Activated naive CD4-positive, alpha-beta T cell treated with anti-CD3 and anti-CD28 coated beads, Interleukin-2, amount 50 U/mL, for 72 hours (primary cell): ENCODE measurements at places on chromosomes 2 and 18.

DNA sequence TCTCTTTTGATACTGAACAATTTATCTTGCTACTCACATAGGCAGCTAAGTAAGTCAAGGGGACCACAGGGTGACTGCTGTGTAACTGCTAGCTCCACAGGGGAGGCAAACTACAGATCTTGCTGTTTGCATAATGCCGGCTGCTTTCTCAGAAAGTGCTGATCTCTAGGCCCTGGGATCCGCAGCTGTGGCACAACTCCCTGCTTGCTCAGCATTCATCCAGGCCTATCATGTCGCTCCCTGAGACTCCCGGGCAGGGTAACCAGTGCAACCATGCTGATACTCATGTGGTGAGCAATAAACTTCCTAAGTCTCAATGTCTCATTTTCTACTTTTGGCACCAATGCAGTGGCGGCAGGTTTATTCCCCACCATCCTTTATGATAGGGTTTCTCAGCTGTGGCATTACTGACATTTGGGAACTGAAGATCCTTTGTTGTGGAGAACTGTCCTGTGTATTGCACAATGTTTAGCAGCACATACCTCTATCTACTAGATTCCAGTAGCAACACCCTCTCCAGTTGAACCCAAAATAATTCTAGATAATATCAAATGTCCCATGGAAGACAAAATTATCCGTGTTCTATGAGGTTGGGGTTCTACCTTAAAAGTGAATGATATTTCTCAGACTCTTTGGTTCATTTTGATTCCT lies 1101.3 kb downstream of the LRP1B start:
- DNase-seq: no peak

DNA sequence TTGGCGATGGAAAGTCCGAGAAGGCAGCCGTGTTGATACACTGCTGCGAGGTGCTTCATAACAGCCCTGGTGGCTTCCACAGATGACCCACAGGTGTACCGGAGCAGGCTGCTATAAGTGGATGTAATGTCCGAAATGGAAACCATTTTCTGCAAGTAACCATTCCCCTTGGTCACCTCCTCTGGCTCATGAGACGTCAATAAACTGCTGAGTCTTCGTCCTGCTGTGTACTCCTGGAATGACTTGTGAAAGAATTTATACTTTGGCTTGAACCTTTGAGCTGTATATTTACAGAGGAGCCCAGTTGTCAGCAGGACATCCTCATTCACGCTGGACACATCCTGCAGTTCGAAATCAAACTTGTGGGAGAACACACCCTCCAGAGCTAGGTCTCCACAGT lies 14.4 kb downstream of the NLRC4 start:
- DNase-seq: no peak

DNA sequence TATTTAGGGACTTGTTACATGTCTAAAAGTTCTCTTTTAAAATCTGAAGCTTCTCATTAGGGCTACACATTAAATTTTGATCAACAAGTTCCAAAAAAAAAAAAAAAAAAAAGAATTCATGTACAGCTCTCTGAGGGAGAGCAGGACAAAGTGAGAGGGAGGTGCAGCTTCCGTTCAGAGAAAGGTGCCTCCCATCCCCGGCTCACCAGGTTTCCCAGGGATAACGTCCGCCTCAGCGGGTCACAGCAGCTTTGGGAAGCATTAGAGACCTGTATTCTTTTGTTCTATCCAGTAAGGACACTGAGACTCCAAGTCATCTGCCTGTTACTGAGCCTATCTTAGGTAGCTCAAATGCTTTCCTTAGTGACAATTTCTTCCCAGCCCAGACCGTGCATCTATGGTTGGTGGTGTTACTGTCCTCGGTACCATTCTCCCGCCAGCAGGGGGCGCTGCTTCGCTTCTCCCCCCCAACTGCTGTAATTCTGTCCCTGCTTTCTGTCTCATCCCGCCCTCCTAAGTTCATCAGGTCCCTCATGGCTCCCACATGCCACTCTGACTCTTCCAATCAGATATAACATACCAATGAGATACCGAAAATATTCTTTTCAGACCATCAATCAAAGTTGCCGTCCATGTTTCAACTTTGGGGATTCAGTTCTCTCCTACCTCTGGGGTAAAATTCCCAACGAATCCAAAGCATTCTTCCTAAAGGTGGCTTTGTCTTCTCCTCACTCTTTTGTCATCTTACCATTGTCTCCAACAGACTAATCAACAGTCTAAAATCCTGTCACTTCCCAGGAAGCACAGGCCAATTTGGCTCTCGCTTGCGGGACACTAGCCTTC lies 466.5 kb downstream of the METTL4 start:
- peak; percentile 66 for DNase-seq

- DNase-seq: no peak
Measured at GRCh38 chr18:45670281-45670962, 53.6 kb upstream of the SLC14A1 start.

GRCh38 chr2:54787755-54788366 lies 64.4 kb downstream of the EML6 start:
- DNase-seq: no peak

DNA sequence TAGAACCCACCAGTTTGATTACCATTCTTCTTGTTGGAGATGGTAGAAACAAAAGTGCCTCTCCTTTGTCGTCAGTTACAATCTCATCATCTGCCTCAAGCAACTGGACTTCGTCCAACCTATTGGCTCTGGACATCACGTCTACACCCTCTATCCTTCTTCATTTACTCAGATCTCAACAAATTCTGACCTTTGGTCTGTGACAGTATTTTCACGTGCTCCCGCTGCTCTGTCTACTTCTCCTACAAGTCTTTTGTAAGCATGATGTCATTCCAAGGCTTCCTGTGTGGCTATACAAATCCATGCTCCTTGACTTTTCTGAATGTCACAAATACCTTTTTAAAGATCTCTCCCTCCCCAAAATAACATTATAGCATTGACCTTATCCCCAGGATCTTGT lies 43.0 kb upstream of the PID1 start:
- DNase-seq: no peak

- no peak for DNase-seq
Measured at GRCh38 chr2:224910574-224910925, 131.7 kb downstream of the DOCK10 start.

DNA sequence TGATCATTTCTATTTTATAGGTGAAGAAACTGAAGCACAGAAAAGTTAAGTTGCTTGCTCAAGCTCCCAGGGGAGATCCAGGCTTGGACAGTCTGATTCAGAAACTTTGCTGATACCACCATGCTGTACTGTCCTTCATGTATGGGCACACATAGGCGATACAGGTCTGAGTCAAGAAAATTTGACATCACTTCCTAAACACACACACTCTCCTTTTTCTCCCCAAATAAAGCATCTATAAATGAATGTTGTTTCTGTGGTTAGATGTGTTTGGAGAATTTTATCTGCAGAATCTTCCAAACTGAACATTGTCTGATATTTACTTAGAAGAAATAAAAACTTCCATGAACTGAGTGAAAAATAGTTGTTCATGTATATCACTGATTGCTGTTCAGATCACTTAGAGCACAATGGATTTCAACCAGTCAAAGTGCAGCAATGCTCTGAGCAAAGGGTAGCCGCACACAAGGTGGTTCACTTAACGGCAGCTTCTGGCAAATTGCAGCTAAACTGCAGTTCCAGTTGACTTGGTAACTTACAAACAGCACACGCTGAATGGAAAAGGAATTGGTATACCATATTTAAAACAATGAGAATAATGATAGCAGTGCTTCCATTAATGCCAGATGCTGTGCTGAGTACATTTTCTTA lies 10.0 kb upstream of the AGFG1 start:
- DNase-seq: no peak

- DNase-seq: no peak
Measured at GRCh38 chr2:15919716-15920434, 20.5 kb upstream of the MYCN start.

DNA sequence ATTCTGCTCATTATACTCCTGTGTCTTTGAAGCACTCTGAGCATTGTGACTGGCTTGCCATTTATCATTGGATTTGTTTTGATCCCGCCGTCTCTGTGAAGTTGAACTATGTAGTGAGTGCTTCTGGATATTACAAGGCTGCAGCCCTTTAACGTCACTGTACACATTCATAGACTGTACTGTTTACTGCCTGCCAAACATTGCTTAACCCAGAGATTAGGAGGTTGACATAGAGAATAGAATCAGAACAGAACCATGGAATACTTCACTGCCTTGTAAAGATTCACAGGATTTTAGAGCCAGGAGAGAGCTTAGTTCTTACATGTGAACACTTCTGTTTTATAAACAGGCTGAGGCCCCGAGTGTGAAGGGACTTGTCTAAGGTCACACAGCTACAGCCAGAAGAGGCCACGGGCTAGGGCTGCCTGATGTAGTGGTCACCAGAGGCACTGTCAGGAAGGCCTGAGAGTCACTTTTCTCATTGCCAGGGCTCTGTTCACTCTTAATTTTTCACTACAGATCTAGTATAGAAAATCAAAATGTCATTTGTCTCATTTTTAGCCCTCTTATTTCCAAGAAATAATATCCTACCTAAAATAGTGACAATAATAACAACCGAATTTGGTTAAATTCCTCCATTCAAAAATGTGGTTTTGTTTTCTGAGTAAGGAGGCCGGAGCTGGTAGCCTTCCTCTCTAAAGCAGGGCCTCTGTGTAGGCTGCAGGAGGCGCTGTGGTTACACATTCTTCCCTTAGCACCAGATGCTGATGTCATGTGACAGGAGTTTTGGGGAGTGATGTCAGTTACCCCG lies 87.9 kb downstream of the UGGT1 start:
- peak; percentile 49 for DNase-seq

- no peak for DNase-seq
Measured at GRCh38 chr18:43574974-43575373, 297.7 kb upstream of the SYT4 start.

DNA sequence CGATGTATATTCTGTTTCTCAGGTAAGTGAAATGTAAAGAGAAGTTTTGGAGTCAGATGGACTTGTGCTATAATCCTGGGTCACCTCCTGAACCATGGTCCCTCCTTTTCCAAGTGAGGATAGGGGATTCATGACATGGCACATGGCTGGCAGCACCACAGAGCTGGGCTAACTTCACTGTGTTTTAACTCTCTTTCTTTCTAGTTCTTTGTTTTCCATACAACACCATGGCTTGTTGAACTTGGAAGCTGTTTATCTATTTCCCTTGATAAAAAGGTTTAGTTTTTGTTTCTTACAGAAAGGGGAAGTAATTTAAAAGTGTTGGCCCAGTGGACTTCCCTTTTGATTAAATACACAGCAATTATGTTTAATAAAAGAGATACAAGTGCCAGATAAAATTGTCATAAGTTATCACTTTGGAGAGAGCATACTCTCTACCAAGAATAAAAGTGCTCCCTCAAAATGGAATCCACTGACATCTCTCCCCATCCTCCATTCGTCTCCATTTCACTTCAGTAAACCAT lies 90.4 kb downstream of the PLCL1 start:
- no peak for DNase-seq

GRCh38 chr2:176039375-176039774 lies 37.3 kb upstream of the LNPK start:
- DNase-seq: no peak

DNA sequence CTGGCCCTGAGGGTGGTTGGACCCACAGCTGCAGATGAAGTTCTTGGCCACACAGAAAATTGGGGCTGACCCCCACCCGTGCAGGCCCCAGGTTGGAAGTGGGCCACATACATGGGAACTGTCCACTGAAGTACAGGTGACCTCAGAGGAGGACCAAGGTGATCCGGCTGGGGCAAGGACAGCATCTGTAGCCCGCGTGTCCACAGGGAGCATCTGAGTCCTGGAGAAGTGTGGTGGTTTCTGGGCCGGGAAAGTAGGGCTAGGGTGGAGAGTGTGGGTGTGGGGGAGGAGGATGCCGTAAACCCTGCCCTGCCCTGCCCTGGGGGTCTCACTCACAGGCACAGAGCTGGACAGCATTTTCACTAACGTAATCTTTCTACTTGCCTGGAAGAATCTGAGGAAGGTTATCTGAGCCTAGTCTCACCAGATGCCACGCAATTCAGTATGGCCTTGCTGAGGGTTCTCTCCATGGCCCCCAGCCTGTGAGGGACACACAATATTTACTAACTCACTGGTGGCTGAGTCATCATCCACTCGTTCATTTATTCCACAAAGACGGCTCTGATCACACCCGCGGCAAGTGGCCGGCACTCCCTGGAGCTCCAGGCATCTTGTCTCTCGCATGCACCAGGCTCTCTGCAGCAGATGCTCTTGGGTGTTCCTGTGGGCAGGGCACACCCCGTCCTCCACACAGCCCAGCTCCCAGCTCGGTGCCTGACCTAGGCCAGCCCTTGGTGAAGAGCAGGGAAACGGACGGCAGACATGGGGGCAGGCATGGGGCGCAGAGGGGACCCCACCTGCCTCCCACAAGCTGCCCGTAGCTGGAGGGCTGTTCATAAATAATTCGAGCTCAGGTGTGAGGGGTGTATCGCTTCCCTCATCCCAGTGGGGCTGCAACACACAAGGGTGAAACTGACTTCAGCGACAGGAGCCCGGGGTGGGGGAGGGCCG lies 51.2 kb downstream of the INHBB start:
- DNase-seq: no peak

DNA sequence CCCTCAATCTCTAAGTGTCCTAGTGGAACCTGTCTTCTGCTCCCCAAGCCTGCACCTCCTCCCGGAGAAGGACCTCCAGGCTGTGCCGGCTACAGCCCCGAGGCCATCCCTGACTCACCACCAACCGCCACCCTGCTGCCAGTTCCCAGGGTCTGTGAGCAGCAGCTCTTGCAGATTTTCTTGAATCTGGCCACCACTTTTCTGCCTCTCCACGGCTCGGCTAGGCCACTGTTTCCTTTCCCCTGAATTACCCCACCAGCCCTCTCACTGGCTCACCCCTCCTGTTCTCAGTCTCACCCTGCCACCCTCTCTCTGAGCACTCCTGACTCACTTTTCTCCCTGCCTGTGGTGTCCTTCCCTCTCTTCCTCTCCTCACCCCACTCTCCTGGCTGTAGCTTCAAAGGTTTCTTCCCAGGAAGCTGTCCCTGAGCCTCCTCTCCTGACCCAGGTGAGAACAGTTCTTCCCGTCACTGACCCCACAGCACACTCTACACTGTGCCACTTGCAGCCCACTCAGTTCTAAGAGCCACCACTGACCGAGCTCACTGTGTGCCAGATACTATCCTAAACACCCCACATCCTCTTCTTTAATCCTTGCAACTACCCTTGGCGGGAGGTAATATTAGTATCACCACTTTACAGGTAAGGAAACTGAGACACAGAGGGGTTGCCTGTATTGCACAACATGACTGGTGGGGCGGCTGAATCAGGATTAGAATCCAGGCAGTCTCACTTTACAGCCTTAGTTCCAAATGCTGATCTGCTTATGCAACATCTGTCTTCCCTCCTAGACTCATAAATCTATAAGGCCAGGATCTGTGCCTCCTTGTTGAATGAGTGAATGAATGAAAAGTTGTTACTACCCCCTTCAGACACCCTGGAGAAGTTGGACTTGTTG lies 111.6 kb downstream of the SMAD7 start:
- no peak for DNase-seq

- DNase-seq: no peak
Measured at GRCh38 chr18:36633961-36634412, 194.8 kb downstream of the TPGS2 start.
